Choroid plexus epithelial cell (primary cell): ENCODE measurements at places on chromosomes 12 and 14.
A peak's percentile ranks its signal among the peaks of the same experiment; 100 is the strongest.

- DNase-seq = peak; percentile 5
Observed at GRCh38 chr12:25323581-25323982, 72.9 kb upstream of the KRAS start.

DNA sequence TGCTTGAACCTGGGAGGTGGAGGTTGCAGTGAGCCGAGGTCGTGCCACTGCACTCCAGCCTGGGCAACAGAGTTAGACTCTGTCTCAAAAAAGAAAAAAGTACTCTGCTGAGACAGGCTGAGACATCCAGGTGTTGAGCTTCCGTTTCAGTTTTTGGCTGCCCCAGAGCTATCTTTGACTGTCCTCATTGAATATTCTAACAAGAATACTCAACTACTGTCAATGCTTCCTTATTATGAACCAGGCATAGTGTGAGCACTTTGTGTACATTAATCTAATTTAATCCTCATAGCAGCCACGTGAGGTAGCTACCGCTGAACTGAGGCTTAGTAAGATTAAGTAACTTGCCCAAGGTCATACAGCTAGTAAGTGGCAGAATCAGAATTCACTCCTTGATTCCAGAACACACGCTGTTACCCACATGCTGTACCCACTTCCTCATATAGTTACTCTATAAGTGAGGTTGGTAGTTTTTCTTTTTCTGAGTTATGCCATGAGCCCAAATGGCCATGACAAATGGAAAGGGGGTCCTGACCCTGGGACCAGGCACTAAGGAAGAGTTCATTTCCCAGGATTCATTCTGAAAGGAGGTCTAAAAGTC, 11.3 kb downstream of the ALDH1L2 start:
- no peak for DNase-seq

DNA sequence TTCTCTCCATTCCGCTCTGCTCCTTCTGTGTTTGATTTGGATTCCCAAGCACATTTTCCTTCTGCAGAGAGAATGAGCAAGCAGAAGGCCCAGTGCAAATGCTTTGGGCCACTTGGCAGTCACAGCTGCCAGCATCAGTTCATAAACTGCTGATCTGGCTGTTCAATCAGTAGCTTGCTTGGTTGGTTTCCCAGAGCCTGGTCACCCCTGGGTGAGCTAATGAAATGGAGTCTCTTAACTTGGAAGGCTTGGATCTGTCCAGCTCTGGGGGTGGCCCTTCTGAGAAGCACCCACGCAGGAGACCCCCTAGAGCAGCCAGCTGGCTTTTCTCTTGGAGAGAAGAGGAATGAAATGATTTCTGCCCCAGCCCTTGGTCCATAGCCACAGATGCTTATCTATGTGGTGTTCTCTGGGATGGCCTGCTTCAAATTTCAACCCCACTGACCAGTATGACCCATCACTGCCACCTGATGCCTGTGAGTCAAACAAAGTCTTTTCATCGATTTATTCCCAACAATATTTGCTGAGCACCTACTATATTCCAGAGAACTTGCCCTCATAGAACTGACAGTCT, 30.3 kb downstream of the FAIM2 start:
- DNase-seq = no peak

DNA sequence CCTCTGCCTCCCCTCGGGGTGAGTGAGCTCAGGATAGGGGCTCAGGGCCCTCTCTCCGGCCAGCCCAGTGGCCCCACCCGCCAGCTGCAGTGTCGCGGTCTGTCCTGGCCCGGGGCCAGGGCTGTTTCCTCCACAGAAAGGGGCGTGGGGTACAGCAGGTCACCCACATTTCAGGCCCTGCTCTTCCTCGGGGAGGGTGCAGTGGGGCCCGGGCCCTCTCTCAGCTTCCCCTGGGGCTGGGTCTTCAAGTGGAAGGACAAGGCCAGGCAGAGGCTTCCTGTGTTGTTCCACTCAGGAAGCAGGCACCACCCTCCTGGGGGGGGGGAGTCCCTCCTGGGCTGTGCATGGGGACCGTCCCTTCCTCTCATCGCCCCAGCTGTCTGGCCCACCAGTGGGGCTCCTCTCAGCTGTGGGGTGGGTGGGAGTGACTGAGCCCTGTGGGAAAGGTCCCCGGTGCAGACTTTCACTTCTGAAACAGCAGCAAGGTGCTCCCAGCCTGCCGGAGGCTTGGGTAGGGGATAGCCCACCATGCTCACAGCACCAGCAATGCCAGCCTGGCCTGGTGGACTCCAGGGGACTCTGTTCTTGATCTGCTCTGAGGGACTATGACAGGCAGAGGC, 3.7 kb downstream of the GPR132 start:
- no peak for DNase-seq

- no peak for DNase-seq
Observed at GRCh38 chr14:56349960-56350359, 229.6 kb upstream of the TMEM260 start.

DNA sequence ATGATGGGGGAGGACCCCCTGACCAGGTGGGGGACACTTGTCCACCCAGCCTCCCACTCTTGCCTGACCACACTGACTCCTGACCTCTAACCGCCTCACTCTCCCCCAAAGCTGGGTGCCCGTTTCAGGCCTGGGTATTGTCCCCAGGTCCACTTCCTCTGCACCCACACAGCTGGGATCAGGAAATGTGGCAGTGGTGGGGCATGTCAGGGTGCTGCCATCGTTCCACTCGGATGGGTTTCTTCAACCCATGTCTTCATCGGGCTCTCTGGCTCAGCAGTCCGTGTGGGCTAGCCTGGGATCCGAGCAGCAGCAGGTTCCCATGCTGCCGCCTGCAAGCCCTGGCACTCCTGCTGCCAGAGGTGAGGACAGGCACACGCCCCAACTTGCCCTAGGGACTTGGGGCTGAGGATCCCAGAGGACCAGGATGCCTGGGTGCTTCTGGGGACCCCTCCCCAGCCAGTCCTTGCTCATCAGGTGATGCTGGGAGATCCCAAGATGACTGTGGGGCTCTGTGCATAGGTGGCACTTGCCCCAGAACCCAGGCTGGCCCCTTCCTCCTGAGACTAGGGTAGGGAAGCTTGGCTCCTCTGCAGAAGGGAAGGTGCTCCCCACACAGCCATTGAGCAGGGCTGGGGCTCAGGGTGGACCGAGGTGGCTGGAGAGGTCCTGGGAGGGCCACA, 2.9 kb upstream of the CLBA1 start:
- no peak for DNase-seq

DNA sequence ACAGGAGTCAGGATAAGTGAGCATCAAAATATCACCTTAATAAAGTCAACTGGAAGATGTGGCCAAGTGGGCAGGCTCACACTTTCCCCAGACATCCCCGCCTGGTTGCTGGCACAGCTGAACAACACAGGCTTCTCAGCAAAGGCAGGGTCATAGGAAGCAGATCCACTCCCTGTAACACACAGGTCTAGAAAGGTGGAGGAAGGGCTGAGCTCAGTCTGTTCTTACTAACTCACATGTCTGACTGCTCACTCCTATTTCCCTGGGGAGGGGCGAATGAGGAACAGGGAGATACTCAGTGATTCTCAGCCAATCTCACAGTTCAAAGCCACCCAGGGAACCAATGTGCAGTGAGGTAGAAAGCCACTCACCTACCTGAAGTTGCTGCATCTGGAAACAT, 45.0 kb upstream of the AMN1 start:
- DNase-seq = peak; percentile 54

DNA sequence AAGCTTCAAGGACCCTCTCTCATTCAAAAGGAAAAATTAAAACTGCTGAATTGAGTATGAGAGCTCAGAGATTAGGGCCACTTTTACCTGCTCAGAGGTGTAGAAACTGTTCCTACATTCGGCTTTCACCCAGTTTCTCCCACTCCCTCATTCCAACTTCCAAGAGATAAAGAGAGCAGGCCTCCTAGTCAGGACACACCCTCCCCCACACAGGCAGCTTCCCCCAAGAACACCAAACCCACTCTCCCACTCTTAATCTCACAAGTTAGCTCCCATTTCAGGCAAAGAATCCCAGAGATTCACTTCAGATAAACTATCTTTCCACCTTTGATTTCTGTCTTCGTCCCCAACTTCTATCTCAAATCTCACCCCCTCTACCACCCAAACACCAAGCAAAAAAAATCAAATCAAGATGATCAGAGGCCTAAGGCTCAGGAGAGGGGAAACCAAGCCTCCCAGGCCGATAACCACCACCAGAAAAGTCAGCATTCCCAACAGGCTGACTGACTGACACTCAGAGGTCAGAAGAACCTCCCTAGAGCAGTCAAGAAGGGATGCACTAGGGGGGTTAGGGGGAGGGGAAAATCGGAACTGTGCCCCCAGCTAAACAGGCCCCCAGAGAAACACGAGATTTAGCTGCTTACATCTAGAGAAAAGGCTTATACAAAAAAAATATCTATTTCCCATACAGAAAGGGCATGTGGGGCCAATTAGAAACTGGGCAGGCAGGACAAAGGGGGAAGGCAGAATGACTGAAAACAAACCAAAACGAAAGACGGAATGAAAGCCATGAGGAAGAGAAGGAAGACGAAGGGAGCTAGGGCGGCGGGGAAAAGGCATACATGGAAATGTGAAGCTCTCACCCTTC, 13.2 kb upstream of the CDH24 start:
- DNase-seq = no peak

GRCh38 chr12:2120982-2121758, 68.4 kb downstream of the CACNA1C start:
- DNase-seq = no peak

GRCh38 chr12:106031761-106032622, 106.8 kb downstream of the NUAK1 start:
- no peak for DNase-seq

DNA sequence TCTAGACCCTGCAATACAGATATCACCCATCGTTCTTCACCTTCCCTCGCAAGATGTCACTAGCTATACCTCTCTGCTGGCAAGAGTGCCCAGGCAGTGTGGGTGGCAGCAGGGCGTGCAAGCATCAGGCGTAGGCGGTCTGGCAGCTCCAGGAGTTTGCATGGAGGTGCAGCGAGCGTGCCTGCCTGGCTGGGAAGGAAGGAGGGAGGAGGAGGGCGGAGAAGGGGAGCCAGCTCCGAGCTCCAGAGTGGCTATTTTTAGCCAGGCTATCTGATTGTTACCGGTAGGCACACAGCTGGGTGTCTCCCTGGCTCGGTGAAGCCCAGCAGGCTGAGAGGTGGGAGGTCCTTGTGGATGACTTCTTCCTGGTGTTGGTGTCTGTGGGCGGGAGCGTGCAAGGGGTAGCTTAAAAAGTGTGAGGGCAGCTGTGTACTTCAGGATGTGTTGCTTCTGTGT, 6.2 kb downstream of the FOXJ2 start:
- DNase-seq = peak; percentile 75

DNA sequence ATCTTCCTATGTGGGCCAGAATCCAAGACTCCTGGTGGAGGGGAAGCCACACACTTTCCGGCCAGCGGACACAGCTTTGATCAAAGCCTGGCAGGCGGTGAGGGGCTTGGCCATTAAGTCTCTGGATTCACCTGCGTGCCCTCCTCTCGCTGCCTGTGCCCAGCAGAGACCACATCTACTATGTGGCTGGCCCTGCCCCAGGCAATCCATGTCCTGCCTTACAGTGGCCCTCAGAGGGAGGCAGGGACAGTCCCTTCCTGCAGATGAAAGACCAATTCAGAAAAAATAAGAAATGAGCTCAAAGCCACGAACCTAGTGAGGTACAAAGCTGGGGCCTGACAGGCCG, 82.7 kb upstream of the GPR68 start:
- peak; percentile 9 for DNase-seq
